Natural killer cell treated with Interleukin-12 subunit alpha and Interleukin-12 subunit beta and Interleukin-15 and Interleukin-18, amount 100 ng/mL, for 72 hours (primary cell): ENCODE measurements at places on chromosomes 16 and 17. TPM values are rescaled to one million over a fixed set of nuclear protein-coding genes. Genes with fewer than 3 reads are reported as not detected.

The COG4 gene
- 39.5 TPM for total RNA-seq

The KRTAP4-5 gene
- not detected for total RNA-seq

The CD300LB gene
- 0.17 TPM for total RNA-seq

The CDH13 gene
- not detected for total RNA-seq

The GSPT1 gene
- 127 TPM for total RNA-seq

The CCDC102A gene
- total RNA-seq: 13.9 TPM

The AKAP1 gene
- 69.9 TPM for total RNA-seq

The PDE6G gene
- total RNA-seq: 8.9 TPM

The CIBAR2 gene
- not detected for total RNA-seq

The SOX9 gene
- not detected for total RNA-seq

The KRTAP4-3 gene
- not detected for total RNA-seq

The HASPIN gene
- 44.2 TPM for total RNA-seq

The HSF5 gene
- total RNA-seq: 1.7 TPM

The RTN4RL1 gene
- total RNA-seq: not detected

The CD300A gene
- 43.7 TPM for total RNA-seq

The TNFRSF17 gene
- not detected for total RNA-seq
